Activated T-helper 1 cell treated with anti-CD3 and anti-CD28 coated beads, Interleukin-12 subunit alpha, Interleukin-12 subunit beta, Interleukin-2, Interleukin-4 antibody, amounts not matched to agents 30 ng/mL and 10 ng/mL and 1 ng/mL, durations not matched to agents 14 hours and 24 hours and 36 hours (primary cell): ENCODE measurements at places on chromosomes 11 and 22. TPM values are rescaled to one million over a fixed set of nuclear protein-coding genes. Genes with fewer than 3 reads are reported as not detected.

Gene UPK3A
- not detected in 2 replicates for total RNA-seq

DNA sequence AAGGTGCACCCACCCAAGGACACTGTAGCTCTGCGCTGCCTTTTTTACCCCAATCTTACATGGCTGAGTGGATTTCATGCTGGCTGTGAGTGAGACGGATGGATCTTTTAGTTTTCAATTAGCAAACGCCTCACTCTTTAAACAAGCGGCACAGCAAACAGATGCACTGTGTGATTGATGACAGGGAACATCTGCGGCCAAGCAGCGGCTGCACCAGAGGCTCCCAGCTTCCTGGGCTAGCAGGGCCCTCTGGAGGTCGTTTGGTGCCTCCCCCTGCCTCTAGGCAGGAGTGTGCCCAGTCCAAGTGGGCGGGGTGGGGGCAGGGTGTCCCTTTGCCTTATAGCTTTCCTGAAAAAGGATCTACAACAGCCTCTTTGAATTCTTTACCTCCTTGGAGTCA lies 2.1 kb upstream of the DRD2 start:
- no peak for DNase-seq

DNA sequence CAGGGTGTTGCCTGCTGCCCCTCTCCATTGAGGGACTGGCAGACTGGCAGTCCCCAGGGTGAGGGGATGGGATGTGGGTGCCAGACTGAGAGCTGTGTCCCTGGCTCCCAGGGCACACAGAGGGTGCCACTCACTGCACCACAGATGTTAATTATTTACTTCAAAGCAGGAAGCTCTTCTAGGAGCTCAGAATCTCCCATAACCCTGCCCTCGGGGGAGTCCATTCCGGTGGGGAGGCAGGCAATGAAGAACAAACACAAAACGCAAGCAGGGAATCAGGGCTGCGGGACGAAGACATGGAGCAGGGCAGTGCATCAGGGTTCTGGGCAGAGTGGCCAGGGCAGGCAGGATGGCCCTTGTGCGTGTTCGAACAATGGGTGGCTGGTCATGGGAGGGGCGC lies 24.4 kb upstream of the FLRT1 start:
- DNase-seq, result no peak

GRCh38 chr11:86736291-86737143 lies 63.8 kb upstream of the PRSS23 start:
- no peak for DNase-seq

Gene MOGAT2
- total RNA-seq, result not detected in 2 replicates

Gene YPEL4
- 0.26 and 0.39 TPM in 2 replicates for total RNA-seq

DNA sequence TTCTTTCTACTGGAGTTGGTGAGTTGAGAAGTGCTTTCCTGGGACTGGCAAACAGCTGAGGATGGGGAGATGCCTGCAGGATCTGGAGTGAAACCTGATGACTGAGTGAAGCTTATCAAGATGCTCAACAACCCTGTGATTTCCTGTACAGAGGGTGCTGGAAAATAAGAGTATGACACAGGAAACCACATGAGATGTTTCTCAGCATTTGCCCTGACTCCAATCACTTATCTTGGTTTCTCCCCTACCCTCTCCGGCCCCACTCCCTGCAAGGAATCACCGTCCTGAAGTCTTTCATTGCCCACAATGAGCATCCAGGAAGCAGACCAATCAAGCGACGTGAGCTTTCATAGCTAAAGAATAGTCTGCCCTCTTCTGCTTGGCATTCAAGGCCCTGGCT lies at the start of gene MRGPRX2:
Gene MRGPRX2, minus strand, starts transcription at position 89 of the 400 bp plus-strand sequence. CDS start 4,315 bp downstream, outside the sequence.
- DNase-seq, result no peak

Gene GAL
- total RNA-seq, result 0.65 and 0.91 TPM in 2 replicates
